Stimulated activated naive CD4-positive, alpha-beta T cell (primary cell): ENCODE measurements at places on chromosomes 4 and X.

DNA sequence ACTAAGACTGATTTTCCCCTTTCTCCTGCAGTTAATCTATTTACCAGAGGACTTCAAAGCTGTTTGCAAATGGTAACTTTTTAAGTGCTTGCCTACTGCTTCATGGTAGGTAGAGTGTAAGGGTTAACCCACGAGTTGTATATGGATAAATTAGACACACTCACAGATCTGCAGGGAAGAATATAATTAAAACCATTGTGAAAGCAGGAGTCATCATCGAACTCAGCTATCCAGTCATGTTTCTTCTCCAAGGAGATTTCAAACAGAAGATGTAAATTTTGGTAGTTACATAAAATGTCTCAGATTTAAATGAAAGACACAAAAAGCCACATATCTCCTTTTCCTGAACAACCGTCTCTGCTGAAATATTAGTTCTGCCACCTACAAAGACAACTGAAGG, 549 bp upstream of the XG start:
- DNase-seq, result no peak

DNA sequence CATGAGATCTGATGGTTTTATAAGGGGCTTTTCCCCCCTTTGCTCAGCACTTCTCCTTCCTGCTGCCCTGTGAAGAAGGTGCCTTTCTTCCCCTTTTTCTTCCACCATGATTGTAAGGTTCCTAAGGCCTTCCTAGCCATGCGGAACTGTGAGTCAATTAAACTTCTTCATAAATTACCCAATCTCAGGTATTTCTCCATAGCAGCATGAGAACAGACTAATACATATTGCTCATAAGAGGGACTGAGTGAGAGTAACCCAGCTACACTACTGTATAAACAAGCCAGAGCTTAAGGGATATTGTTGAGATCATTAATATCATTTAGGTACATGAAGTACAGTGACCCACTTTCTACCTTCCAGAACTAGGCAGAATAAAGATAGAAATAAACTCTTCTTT, 102.9 kb downstream of the TEX13A start:
- no peak for DNase-seq

DNA sequence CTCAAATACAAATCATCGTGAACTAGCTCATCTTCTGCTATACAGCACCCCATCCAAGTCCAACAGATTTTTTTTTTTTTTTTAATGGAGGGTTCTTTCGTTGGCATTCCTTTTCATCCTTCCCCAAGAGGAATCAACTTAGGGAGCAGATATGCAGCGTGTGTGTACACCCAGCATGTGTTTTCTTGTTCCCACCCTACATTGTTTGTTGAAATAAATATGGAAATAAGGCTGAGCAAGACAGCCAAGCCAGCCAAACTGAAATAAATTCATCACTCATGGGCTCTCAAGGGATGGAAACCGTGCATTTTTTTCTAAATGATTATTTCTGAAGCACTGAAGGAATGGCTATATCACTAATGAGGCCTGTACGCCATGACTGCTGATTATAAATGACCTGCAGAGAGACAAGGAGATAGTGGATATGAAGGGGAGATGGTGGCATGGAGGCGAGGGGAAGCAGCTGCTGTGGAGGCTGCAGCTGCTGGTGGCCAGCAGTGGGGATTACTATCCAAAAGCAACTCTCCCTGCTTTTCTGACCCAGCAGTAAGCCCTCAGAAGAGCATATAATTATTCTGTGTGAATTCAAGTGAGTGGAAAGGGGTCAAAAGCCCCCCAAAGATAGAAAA, 173.9 kb downstream of the MGST2 start:
- no peak for DNase-seq

DNA sequence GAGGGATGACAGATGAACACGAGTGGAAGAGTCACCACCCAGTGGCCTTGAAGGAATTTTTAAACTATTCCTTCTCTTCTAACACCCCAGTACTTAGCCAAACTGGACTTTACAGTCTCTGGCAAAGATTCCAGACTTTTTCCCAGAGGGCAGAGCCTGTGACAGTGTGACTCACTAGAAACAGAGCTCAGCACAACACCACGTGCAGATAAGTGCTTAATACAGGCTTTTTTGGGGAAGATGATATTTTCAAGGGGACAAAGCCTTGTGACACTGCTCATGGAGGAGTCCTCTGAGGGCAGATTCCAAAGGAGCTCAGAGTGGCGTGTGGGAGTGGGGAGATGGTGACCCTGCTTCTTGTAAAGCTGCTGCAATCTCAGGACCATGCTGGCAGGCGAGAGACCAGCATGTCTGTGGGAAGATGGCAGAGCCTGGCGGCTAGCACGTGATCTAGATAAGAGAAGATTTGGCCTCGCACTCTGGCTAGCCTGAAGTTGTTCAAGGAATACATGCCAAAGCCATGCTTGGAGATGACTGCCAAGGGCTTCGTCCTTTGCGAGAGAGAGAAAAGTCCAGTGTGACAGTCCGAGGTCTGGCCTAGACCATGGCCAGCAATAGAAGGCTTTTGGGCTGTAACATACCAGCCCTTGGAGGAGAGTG, 2.4 kb downstream of the RAB33A start:
- no peak for DNase-seq

GRCh38 chrX:129653971-129654651, 645 bp downstream of the APLN start:
- peak; percentile 9 for DNase-seq

- no peak for DNase-seq
These were observed 72.2 kb upstream of the PPP3CA start for GRCh38 chr4:101419336-101420135.

DNA sequence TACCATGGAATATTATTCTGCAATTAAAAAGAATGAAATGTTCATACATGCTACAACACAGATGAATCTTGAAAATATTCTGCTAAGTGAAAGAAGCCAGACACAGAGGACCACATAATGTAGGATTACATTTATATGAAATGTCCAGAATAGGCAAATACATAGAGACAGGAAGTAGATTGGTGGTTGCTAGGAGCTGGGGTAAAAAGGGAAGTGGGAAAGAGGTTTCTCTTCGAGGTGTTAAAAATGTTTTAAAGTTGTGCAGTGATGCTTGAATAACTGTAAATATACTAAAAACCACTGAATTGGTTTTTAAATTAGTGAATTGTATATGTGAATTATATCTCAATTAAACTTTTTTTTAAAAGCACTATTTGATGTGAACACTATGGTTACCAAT, 3.6 kb upstream of the NXT2 start:
- DNase-seq, result no peak

- DNase-seq, result no peak
These were observed 20.4 kb downstream of the ADGRL3 start for GRCh38 chr4:61220556-61220955.

DNA sequence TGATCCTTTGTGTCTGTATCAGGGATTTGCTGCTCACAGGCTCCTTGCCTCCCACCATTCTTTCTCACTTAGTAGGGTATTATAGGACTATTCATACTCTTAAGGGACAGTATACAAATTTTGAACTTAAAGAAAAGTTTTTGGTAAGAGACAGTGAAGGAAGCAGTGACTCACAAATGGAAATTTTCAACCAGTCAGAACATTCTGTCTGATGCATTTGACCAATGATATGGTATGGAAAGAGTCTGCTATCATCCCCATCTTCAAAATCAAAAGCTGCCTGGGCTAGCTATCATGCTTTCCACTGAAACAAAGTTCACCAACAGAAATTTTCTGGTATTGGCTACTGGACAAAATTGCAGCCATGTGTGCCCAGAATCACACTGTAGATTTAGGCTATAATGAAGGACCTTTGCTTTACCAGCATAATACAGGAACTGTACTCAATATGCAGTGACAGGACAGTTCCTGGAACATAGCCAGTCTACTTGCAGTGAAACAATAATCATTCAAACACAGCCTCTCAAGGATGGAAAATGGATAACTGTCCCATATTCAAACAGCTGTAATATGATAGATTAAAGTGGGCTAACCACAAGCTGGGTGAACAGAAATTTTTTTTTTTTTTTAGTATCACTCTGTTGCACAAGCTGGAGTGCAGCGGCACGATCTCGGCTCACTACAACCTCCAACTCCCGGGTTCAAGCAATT, 109.0 kb upstream of the ACSL4 start:
- no peak for DNase-seq

DNA sequence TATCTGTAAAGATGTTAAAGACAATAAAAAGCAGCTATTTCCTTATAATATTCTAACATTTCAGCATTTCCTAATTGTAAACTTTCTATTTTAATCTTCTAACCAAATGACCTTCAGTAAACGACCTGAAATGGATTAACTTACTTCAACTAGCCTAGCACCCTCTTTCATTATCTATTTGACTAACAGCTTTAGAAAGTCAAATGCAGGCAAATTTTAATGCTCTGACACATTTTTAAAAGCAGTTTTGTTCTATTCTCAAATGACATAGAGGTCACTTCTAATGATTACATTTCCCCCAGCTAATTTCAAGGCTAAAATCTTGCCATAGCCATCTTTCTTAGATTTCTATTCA, 41.9 kb downstream of the SLC7A11 start:
- no peak for DNase-seq

GRCh38 chrX:122501652-122502051, 682.4 kb upstream of the GRIA3 start:
- no peak for DNase-seq

DNA sequence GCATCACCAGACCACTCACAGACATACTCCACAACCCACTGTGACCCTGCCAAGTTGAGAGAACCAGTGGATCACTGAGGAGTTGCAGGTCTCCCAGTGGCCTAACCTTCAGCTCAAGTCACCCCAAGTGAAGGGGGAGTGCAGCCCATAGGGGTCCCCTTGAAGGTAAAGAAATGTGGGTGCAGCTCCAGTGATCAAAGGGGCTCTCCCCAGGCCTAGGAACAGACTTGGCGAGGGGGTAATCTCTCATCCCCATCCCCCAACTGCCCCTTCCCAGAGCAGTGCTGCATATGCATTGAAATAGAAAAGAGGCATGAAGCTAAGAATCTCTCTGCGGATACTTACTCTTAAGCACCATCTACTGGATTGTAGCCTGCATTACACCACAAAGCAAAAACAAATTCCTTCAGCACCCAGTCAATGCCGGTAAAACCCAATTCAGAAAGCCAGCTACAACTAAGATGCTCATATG, 27.0 kb downstream of the MAGEE1 start:
- DNase-seq, result peak; percentile 46

GRCh38 chr4:93540562-93540961, 288.0 kb upstream of the ATOH1 start:
- no peak for DNase-seq

- DNase-seq, result no peak
These were observed 45.1 kb upstream of the HPF1 start for GRCh38 chr4:169802873-169803272.

- no peak for DNase-seq
These were observed 217.4 kb upstream of the PITX2 start for GRCh38 chr4:110840221-110840654.

DNA sequence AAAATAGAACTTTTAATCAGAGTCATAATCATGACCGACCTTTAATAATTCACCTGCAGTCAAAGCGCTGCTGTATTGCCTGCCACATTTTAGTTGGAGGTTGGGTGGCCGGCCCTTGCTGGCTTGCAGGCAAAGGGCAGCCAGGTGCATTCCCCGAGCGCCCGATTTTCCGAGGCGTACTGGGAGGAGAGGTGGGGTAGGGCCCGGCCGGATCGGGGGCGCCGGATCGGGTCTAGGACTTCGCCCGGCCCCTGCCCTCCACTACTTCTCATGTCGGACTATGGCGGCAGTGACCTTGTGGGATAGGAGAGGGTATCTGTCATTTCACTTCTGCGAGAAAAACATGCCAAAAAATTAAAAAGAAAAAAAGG, 2.5 kb upstream of the RS1 start:
- no peak for DNase-seq

DNA sequence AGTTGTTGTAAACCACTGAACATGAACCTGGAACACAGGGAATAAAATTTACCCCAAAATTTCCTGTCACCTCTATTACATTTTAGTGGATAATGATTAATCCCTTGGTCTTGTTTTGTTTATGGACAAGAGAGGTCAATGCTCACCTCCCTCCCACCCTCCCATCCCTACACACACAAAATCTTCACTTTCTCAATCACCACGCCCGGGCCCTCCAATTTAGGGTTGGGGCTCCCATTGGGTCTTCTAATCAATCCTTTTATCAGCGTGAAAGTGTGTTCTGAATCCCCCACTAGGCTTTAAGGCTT, 23.1 kb downstream of the ABCG2 start:
- DNase-seq, result no peak

DNA sequence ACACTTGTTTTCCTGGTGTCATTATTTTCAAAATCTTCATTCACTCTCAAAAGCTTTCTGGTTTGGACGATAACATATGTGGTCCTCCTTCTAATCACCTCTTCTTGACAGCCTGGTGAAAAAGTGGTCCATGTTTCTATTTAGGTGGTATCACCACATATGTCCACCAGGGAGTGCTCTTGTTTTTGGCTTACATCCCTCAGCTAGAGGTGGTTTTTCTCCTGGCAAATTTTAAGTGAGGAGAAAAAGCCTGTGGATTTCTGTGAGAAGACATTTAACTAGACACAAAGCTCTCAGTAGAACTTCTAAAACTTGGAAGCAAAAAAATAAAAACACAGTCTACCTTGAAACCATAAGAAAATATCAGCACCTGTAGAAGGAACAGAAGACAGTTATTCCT, 58.0 kb upstream of the FRMPD4 start:
- no peak for DNase-seq

GRCh38 chr4:40321574-40322275, 13.4 kb upstream of the CHRNA9 start:
- no peak for DNase-seq

GRCh38 chr4:176539091-176539784, 219.5 kb downstream of the SPCS3 start:
- DNase-seq, result no peak

- DNase-seq, result no peak
These were observed 56.2 kb downstream of the CLDN22 start for GRCh38 chr4:183263787-183264386.

- DNase-seq, result peak; percentile 53
These were observed 85.4 kb upstream of the GBA3 start for GRCh38 chr4:22607382-22607781.
